Caudate nucleus (tissue), 63 donors: ENCODE measurements at places on chromosomes 5 and 9.

GRCh38 chr5:35919191-35919590 lies 19.2 kb downstream of the CAPSL start:
- DNase-seq: no peak

- DNase-seq: no peak
Observed at GRCh38 chr5:179462040-179462439, 88.3 kb upstream of the RUFY1 start.

- DNase-seq: no peak
Observed at GRCh38 chr5:176381423-176381822, 7.0 kb downstream of the NOP16 start.

- no peak for DNase-seq
Observed at GRCh38 chr5:97618721-97619120, 435.7 kb upstream of the RIOK2 start.

DNA sequence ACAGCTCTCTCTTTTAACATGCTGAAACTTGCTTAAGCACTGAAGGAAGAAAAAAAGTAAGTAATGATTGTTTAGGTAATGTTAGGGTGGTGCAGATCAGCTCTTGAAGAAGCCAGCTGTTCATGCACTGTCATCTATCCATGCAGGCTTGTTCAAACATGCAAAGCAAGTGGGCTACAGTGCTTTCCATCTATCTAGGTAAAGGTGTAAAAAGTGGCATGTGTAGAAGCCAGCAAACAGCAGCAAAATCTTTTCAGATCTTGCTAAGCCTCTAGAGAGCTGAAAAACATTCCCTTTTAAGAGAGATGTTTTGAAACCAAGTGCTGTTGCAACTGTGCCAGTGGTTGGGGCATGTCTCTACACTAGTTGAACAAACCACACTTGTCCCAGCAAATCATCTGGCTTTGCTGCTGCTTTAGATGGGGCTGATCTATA lies 214.4 kb downstream of the EFNA5 start:
- no peak for DNase-seq

GRCh38 chr5:151495320-151495719 lies 47.9 kb downstream of the SLC36A1 start:
- DNase-seq: no peak
